ENCODE measurements at places on chromosomes 4 and X.

DNA sequence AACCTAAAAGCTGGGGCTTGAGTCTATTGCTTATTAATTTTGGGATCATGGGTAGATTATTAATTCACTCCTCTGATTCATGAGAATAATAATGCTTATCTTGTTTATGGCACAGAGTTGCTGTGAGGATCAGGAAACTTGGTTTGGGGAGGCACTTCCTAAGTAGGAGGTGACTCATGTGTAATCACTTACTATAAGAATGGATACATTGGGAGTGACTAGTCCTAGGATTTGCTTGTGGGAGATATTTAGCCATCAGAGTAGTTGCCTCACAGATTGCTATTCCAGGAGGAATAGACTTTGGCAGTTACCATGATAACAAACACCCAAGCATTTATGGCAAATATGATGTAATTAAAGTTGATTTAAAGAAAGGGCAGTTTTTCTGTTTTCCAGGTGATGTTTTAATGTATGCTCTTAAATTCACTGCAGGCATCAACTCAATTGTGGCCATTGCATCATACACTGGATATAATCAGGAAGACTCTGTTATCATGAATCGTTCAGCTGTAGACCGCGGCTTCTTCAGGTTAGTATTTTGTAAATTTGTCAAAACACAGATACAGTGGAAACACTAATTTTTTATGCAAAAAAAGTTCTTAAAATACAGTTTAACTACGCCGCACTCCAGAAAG is 41.9 kb downstream of the POLR2B start:
- DNase-seq: no peak

DNA sequence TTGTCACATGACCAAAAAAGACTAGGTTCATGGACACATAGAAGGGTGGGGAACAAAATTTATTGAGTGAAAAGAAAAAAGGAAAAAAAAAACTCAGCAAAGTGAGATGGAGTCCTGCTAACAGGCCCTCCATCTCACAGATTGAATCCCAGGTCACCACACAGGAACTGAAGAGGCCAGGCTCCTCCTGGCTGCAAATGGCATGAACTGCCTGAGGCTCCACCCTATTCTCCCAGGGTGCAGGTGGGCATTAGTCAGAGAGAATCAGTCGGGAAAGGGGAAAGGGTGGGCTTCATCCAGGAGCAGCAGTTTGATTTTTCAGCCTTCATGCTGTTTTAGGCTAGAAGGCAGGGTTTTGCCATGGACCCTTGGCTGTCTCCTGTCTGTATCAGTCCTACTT is 128.5 kb upstream of the GRID2 start:
- DNase-seq: no peak

DNA sequence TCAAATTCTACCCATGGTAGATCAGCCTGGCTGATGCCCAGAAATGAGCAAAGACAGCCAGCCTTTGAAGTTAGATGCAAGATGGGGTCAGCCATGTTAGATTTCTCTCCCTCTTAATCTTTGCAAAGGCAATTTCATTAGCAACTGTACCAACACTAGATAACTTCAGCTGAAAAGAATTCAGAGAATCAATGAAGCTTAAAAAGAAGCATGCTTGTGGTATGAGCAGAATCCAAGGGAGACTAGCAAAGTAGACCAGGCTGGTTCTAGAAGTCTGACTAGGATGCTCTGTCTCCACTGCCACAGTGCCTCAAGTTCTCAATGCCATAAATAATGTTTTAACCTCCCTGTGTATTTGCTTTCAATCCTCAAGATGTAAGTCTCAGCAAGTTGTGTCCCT is 247.3 kb downstream of the SLC7A11 start:
- DNase-seq: no peak

DNA sequence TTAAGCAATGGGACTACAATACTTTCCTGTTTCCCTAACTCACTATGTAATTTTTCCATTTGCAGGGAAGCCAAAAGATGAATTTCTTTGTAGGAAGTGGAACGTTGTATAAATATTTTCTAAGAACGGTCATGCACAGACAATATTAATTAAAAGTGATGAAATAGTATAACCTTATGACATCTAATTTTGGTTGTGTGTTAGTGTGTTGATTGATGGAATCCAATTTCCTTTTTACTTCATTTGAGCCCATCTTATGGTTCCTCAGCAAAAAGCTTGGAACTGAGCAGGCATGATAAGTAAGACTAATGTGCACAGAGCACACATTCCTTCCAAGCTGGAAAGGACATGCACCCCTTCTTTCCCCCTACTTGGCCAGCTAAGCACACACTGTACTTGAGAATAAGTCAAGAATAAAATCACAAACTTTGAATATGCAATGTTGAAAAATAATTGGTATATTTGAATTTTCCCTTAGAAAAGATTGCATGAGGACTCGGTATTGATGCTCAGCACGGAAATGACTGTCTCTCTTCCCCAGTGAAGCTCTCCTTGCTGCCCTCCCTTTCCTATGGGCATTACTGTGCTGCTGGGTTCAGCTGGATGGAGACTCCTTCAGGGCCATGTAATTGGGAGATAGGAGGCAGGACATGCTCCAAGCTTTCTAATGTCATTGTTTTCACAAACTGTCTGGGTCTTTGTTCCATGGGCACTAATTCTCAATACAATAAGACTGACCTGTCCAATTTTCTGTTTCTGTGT is 19.2 kb upstream of the PDLIM3 start:
- no peak for DNase-seq

GRCh38 chr4:88629826-88630225 is 37.5 kb downstream of the HERC3 start:
- DNase-seq: no peak

GRCh38 chrX:154541896-154542722 is 4.5 kb downstream of the G6PD start:
- no peak for DNase-seq

GRCh38 chr4:172308078-172308477 is 494.9 kb downstream of the GALNTL6 start:
- no peak for DNase-seq

DNA sequence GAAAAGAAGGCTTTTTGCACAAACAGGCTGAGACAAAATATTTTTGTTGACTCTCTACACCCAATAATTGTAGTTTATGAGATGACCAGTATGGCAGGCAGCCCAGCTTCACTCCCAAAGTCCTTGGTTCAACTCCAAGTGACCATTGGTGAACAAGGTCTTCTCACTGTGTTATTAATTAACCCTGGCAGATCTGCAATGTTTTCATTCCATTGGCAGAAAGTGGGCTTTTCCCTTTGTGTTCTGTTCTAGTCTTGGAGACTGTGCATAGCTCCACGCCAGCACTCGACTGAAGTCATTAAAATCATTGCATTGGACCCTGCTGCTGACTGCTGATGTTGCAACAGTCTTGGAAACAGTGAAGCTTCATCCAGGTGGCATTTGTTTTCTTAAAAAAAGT is 277.3 kb upstream of the HAND2 start:
- no peak for DNase-seq

Measured in central memory CD8-positive, alpha-beta T cell (primary cell).